ENCODE measurements at places on chromosomes 13 and 19.

DNA sequence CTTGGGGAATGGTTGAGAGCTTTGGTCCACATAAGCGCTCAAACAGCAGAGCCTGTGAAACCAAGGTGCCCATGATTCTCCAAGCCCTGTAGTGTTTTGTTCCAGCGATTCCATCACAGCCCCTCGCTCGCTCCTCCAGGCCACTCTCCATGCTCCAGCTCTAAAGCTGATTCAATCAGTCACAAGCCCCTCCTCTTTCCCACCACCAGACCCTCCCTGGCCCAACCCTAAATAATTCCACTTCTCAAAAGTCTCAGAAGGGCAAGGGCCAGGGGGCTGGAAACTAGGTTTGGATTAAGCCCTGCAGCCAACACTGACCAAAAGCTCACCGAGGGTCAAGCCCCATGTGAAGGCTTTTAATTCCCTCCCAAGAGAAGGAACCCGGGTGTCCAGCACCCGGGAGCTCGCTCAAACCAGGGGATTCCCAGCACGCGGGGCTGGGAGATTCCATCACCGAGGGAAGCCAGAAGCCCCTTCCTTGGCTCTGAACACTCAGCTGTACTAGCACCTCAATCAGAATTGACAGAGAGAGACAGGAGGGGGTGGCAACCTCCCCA, 1.5 kb downstream of the ZNF296 start:
- no peak for DNase-seq

- DNase-seq, result no peak
Observed at GRCh38 chr19:8302357-8302691, 5.8 kb downstream of the CD320 start.

DNA sequence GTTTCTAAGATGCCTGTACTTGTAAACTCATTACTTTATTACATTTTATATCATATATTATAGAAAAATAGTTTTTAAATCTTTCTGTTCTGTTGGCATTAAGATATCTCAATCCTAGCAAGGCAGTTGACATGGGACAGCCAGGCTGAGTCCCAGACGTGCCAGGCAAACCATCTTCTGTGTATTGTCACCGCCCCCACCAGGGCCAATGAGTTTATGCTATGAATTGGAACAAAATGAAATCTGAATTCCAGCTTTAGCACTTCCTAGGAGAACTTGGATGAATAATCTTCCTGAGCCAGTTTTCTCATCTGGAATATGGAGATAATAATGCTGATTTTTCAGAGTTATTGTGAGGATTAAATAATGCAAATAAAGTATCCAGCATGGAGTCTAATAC, 79.9 kb upstream of the GSX1 start:
- no peak for DNase-seq

- DNase-seq, result no peak
Observed at GRCh38 chr19:11067356-11068113, 21.7 kb upstream of the LDLR start.

DNA sequence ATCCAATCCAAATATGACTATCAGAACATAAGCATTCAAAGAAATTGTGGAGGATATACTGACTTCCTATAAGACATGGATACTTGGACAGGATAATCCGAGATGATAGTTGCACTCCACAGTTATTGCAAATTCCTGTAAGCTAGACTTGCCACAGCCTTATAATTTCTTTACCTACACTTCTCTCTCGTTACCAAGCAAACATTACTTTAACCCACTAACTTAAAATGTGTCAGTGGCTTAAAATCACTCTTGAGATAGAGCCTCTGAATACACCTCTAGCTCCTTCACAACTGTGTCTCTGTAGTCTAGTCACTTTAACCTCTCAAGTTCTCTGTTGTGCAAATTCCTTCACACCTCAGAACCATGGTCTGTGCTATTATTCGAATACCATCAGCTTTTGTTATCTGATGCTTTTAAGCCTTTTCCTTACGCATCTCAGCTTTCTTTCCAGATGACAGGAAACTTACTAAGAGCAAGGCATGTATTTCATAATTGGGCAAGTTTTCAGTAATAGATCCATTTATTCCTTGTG, 474.9 kb upstream of the MIR17HG start:
- DNase-seq, result no peak

GRCh38 chr13:49404703-49405020, 39.2 kb downstream of the CAB39L start:
- no peak for DNase-seq

DNA sequence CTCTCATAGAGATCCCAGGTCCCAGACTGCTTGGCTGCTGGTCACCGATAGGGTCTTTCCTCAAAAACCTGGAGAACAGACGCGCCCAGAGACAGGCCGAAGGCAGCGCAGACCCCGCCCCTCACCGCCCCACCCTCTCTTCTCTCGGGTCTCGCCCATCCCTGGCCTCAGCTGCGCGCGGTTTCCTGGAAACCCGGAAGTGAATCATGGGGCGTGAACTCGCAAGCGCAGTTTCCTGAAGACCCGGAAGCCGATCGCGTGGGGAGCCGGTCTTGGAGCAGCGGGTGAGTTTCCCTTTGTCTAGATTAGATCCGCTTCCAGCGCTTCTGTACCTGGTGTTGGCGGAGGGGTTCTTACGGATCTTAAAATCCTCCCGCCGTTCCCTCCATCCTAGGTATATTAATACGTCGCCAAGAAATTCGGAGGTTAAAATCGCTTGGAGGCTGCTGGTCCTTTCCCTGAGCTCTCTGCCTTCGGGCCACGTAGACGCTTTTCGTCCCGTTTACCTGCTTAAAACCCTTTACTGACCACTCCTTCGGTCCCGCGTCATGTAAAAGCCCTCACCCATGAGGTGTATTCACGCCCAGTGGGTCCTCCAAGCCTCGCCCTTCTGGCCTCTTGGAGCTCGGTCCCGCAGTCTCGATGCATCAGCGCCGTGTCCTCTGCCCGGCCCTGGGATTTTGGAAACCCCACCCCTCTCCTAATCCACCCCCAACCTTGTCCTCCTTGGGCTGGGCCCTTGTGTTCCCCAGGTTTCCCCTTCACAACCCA, at the start of gene ZNF578:
ZNF578 (plus strand) TSS at position 230 of the 771 bp plus-strand sequence. CDS start 48,293 bp downstream, outside the sequence.
- peak; percentile 47 for DNase-seq

DNA sequence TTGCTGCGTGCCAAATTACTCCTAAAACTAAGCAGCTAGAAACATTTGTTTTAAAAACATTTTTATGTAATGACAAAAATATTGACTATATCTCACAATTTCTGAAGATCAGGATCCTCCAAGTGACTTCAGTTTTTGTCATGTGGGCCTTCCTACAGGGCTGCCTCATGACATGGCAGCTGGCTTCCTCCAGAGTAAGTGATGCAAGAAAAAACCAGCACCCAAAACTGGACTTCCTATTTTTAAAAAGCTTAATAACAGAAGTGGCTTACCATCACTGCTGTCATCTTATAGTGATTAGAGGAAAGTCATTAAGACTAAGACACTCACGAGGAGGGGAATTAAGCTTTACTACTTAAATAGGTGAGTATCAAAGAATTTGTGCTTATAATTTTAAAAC, 681.7 kb downstream of the PCDH17 start:
- DNase-seq, result no peak

- no peak for DNase-seq
Observed at GRCh38 chr19:45955905-45956608, 17.6 kb downstream of the NOVA2 start.

Data from T-helper 1 cell (primary cell).